Stimulated activated naive B cell treated with anti-CD40 and anti-IgM and Interleukin-4, amounts not matched to agents 10 μg/mL and 1 μg/mL and 100 μg/mL, for 72 hours (primary cell): ENCODE measurements at places on chromosomes 6 and 20.

DNA sequence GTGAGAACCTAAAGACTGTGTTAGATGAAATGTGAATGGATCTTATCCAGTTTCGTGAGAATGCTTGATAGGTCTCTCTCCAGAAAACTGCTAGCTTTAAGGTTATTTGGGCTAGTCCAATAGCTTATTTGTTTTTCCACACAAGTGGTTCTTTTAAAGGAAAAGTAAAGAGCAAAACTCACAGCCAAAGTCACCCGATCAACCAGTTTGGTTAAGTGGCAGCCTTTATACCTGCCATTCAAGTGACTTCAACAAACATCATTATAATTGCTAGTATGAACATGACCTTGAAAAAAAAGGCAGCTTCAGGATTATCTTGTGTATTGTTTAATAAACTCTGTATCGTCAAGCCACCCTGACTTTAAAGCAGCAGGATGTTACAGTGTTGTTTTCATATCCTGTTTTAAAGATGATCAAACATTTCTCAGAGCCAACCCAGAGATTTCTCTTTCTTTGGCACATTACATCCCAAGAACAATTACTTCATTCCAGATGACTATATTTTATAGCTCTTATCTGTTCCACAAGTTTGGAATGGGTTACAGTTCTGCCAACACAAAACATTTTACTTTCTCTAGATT is 253.4 kb downstream of the EPHA7 start:
- no peaks in the 10 kb centered on the region for H3K27me3 ChIP-seq
- DNase-seq, result no peak
- no peaks in the 10 kb centered on the region for H3K4me1 ChIP-seq
- H3K4me3 ChIP-seq, result no peak overlapping the region

GRCh38 chr20:9286501-9287461 is 217.9 kb downstream of the PLCB4 start:
- no peak overlapping the region for H3K27ac ChIP-seq
- H3K36me3 ChIP-seq, result no peaks in the 10 kb centered on the region
- no peak for DNase-seq
- H3K27me3 ChIP-seq, result no peaks in the 10 kb centered on the region

- DNase-seq, result peak; percentile 65
- peaks cover 33% of the 10 kb centered on the region for H3K4me1 ChIP-seq
- H3K4me3 ChIP-seq, result peak overlapping the region; percentile 55
- no peak overlapping the region for H3K27ac ChIP-seq
- H3K36me3 ChIP-seq, result no peaks in the 10 kb centered on the region
Observed at GRCh38 chr6:117264692-117265409, 507 bp upstream of the VGLL2 start.

- DNase-seq, result no peak
- H3K27ac ChIP-seq, result no peak overlapping the region
- no peak overlapping the region for H3K4me3 ChIP-seq
- no peaks in the 10 kb centered on the region for H3K4me1 ChIP-seq
Observed at GRCh38 chr6:129843573-129843972, 17.5 kb downstream of the TMEM244 start.

DNA sequence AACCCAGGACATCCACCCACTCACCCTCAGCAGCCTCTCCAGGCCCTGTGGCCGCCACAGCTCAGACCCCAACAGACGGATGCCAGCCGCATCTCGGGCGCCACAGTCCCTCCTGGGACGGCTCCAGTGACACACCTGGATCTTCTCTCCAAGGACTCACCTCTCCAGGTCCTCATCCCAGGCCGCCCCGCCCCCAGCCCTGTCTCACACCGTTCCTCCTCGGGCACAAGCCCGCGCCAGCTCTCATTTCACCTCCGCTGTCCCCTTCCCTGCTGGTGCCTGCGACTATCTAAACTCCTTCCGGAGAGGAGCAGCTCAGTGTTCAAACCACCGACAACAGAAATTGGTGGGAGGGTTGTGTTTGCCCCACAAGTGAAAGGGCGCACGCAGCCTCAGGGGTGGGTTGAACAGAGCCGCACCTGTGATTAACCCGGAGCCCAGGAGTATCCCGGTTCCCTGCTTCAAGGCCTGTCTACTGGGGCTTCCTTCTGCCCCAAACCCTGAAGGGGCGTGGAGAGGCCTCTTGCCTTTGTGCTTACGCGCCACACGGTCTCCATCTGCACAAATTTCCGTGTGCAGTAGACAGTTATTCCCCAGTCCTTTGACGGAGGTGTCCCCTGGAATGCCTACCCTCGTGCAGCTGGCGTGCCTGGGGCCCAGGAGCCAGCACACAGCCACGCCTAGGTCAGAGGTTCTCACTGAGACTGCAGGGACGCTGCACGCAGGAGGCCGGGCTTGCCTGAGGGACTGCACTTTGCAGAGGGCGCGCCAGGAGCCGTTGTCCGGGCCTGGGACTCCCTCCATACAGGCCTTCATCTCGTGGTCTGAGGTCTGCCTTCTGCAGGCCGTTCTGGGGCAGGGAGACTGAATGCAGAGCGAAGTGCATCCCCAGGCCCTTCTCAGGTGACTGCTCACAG is 232.7 kb downstream of the DLL1 start:
- peak overlapping the region; percentile 44 for H3K27ac ChIP-seq
- DNase-seq, result no peak
- H3K4me3 ChIP-seq, result no peak overlapping the region
- no peaks in the 10 kb centered on the region for H3K36me3 ChIP-seq
- H3K4me1 ChIP-seq, result no peaks in the 10 kb centered on the region
- peaks cover 11% of the 10 kb centered on the region for H3K27me3 ChIP-seq
